ENCODE measurements at places on chromosomes 3 and 15. TPM values are rescaled to one million over a fixed set of nuclear protein-coding genes. Genes with fewer than 3 reads are reported as not detected.

- DNase-seq: no peak
These were observed 174.1 kb downstream of the UACA start for GRCh38 chr15:70589221-70589620.

DNA sequence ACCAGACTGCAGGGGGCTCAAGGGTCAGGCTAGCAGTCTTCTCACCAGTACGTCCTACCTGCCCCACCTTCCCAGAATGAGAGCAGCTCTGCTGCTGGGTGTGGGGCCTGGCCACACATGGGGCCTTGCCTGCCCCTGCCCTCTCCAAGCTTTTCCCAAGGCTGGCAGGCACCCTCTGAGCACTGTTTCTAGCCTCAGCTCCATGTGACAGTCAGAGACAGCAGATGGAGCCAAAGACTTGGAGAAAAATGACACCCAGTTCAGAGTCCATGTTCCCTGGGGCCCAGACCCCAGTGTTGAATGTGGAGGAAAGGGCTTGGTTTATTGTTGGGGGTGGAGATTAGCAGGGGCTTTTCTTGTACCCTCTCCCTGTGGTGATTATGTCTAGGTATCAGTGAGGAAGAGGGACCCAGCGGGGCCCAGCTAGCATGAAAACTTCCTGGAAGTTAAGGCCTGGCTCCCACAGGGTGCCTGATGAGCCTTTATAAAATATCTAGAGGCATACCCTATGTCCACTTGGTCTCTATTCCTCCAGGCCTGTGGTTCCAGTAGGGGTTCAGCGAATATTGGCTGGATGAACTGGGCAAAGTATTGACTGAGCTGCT lies 153.8 kb downstream of the EEFSEC start:
- DNase-seq: no peak

GRCh38 chr15:101635944-101636727 lies 16.0 kb downstream of the TM2D3 start:
- DNase-seq: no peak

The KBTBD12 gene
- 1.2 TPM for polyA plus RNA-seq

DNA sequence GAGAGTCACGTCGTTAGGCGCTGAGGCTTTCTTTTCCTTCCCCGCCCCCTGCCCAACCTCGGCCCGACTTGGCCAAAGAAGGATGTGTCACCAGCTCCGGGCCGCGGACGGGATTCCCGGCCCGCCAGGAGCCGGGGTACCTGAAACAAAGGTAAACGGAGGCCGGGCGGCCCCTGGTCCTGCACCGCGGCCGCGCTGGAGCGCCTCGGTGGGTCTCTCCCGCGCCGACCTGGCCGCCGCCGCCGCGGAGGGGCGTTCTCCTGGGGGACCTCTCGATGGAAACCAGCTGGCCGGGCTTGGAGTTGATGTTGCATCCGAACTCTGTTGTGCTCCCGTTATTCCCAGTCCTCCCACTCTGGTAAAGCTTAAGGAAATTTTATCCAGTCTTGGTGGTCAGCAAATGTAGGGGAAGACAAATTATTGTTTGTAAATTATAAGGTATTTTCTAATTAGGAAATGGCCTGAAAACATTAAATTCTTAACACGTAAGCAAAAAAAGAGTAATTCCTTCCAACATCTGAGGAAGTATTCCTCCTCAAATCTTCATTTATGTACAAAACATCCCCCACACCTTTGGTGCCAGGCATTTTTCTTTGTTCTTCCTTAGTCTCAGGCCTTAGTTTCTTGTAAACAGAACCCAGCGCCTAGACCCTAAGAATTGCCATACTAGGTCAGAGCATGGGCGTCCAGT lies 888 bp downstream of the PPP2R3A start:
- peak; percentile 44 for DNase-seq
